ENCODE measurements at places on chromosomes 3 and 15. TPM values are rescaled to one million over a fixed set of nuclear protein-coding genes. Genes with fewer than 3 reads are reported as not detected.

DNA sequence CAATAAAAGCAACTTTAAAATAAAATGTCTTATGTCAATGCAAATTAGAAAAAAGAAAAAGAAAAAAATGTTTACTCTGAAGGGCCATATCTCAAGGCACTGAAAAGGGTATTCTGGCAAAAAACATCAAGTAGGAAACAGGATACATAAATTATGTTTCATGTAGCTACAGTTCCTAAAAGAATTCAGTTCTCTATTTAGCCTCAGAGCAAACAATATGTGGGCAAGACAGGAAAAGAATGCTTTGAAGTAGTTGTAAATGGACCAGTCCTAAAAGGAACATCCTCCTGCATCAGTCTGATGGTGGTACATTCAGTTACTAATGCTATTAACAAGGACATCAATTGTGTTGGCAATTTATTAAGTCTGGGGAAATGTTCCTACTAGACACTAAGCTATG is 8.1 kb downstream of the COMMD2 start:
- no peak for DNase-seq

- no peak for DNase-seq
These were observed 67.0 kb upstream of the GPR149 start for GRCh38 chr3:154496978-154497377.

DNA sequence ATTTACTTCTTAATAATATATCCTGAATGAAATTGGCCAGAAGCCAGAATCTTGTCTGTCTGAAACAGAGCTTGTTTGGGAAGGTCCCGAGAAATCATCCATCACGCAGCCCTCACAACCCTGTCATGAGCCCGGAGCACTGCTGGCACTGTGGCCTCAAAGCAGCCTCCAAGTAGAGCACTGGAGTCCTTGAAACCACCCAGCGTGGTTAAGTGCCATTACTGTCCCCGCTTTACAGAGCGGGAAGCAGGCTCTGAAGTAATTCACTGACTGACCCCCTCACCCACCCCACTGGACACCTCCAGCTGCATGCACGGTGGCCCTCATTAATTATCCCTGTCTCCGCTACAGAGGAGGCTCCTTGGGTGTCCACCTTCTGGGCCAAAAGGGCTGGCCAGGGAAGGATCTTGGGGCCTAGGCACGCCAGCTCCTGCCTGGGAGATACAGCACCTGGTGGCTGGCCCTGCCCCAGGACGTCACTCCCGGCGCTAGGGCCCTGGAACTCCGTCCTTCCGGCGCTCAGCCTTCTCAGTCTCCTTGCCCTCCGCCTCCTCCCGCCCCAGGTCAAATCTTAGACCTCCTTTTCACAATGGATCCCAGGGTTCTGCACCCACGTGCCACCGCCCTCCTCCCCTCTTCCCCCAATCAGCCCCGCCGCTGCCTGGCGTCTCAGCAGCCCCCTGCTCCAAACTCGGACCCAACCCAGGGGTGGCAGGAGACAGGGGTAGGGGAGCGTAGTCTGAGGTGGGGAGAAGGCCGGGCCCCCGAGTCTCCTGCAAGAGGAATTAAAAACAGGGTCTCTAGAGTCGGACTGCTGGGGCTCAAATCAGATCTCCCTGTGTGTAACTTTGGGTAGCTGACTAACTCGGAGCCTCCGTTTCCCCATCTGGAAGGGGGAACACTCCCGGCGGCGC is 1.1 kb downstream of the TKT start:
- DNase-seq, result no peak

GRCh38 chr3:10330319-10330718 is 9.4 kb upstream of the SEC13 start:
- DNase-seq, result no peak

DNA sequence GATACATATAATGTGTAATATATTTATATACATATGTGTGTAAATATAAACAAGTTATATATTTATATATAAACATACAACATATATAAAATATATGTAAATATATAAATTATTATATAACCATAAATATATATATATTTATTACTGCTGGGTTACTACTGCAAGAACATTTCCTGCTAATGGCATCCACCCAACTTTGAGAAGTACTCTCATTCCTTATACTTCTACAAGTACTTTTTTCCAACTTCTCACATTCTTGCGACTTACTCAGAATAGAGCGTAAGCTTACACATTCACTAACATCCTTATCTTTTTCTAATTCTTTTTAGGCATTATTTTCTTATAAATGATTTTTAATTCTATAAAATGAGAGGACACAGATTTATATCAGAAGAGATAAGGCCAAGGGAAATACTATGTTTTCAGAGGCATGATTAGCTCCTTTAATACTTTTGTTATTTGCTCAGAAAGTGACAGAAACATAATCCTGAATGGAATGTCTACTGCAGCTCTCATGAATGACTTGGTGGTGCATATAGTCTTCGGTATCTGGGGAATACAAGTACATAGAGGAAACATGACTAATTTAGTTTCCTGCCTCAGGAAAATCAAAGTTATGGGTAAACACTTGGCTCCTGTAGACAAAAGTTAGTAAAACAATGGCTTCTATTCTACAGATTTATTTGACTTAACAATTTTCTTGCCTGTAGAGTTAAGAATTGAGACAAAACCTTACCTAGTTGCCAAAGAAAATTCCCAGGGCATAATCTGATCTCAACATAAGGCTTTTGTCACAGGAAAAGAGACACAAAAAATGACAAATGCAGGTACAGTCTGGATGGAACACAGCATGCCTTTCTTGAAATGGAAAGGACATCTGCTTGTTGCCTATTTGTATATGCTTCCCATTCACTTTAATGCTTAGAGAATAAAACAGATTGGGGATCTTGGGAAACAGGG is 453.9 kb downstream of the SQOR start:
- DNase-seq, result no peak

Gene ANKRD63
- total RNA-seq, result not detected

Gene C2CD4B
- 7.9 TPM for total RNA-seq

DNA sequence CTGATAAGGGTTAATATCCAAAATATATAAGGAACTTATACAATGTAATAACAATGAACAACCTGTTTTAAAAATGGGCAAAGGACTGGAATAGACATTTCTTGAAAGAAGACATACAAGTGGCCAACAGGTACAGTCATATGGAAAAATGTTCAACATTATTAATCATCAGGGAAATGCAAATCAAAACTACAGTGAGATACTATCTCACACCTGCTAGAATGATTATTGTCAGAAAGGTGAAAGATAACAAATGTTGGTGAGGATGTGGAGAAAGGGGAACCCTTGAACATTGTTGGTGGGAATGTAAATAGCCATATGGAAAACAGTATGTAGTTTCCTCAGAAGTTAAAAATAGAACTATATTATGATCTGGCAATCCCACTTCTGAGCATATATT is 20.4 kb downstream of the GOLM2 start:
- DNase-seq, result no peak

Gene LMAN1L
- 0.20 TPM for total RNA-seq

All from skin of body (tissue), 3 donors.